ENCODE measurements at places on chromosomes 16 and 17.

- no peak for DNase-seq
These were observed 9.0 kb upstream of the MAPK3 start for GRCh38 chr16:30131869-30132475.

DNA sequence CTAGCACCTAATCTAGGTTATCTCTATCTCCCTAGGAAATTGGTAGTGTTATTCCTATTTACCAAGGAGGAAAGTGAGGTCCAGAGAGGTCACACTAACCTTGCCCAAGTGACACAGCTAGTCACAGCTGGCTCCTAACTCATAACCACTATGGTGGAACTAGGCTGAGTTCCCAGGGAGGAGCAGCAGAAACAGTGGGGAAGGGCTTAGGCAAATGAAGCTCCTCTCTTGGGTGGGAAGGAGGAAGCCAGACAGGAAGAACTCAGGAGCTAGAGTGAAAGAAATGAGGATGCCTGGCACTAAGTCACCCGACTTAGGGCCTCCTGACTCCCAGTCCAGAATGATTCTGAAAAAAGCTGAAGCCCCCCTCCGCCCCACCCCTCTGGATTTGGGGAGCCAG is 34.5 kb downstream of the PSME3IP1 start:
- no peak for DNase-seq

DNA sequence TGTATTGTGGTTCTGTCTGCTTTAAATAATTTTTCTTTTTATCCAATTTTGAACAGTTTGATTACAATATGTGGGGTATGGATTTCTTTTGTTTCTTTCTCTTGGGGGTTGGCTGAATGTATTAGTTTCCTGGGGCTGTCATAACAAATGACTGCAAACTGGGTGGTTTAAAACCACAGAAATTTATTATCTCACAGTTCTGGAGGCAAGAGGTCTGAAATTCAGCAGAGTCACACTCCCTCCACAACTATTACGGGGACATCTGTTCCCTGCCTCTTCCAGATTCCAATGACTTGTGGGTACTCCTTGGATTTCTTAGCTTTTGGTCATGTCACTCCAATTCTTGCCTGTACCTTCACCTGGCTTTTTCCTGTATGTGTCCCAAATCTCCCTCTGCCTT is 23.7 kb downstream of the COX11 start:
- no peak for DNase-seq

- no peak for DNase-seq
These were observed 27.5 kb downstream of the CEP295NL start for GRCh38 chr17:78875363-78876093.

DNA sequence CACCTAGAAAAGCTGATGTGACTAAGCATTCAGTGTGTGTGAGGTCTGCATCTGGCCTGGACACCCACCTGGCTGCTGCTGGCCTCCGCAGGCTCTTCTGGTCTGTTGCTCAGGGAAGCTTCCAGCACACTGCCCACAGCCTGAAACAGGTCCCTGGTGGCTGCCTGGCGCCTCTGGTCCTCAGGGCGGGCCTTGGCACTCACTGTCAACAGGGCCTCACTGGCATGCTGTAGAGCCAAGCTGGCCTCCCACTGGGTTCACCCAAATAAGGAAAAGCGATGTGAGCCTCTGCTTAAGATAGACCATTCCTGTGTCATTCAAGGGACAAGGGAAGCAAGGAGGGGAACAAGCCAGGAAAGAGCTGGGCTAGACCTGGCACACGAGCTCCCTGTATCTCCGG is 70.6 kb upstream of the BCO1 start:
- DNase-seq = no peak

Measured in stimulated activated CD4-positive, alpha-beta T cell treated with anti-CD3 and anti-CD28 coated beads, Interleukin-4, amount 100 ng/mL, for 24 hours (primary cell).